ENCODE measurements at places on chromosomes 1 and 21. TPM values are rescaled to one million over a fixed set of nuclear protein-coding genes. Genes with fewer than 3 reads are reported as not detected.

TTC34 gene
- total RNA-seq: 0.13 TPM

GRCh38 chr1:221016751-221017150 lies 137.5 kb downstream of the HLX start:
- no peak for DNase-seq

DNA sequence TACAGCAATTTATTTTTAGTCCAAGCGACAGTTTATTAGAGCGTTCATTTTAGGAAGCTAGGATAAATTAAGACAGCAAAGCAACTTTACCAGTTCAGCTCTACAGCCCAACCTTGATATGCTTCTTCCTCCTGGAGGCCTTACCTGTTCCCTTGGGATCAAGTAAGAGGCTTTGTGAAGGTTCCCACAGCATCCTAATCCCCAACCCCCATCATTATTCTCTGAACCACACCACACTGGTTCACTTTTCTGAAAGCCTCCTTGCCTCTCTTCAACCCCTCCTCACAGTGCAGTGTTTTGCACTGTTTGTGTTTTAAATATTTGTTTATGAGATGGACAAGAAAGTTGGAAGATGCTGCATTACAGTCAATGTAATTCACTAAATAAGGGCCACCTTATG lies 126.3 kb upstream of the CXADR start:
- no peak for DNase-seq

DNA sequence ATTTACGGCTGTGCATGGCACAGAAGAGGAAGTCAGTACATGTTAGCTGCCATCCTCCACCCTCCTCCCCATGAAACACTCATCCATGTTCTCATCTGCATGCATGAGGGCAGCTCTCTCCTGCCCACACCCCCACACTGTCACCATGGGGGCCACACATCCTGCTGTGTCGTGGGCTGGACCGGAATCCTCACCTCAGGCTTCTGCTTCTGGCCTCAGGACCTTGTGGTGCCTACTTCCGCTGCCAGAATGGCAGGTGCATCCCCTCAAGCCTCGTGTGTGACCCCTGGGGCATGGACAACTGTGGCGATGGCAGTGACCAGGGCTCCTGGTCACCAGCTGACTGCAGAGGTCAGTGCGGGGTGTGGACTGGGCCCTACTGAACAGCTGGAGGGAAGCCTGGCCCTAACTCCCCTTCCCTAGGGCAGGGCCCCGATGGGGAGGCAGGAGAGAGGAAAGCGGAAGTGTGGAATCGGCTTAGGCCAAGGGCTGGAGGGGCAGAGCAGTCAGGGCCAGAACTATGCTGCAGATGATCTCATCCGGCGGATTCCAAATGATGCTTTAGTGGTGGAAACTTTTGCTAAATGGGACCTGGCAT lies 3.8 kb downstream of the LDLRAD2 start:
- DNase-seq: no peak

COL11A1 gene
- total RNA-seq: 3.7 TPM

GRCh38 chr1:232944347-232944746 lies 6.1 kb upstream of the NTPCR start:
- no peak for DNase-seq

- no peak for DNase-seq
Observed at GRCh38 chr1:40799351-40799867, 15.8 kb downstream of the KCNQ4 start.

ADAMTSL4 gene
- total RNA-seq: 11.5 TPM

- no peak for DNase-seq
Observed at GRCh38 chr1:237025358-237026074, 16.5 kb upstream of the RYR2 start.

C1orf87 gene
- not detected for total RNA-seq

GRCh38 chr1:112723511-112723839 lies 8.3 kb upstream of the PPM1J start:
- DNase-seq: no peak

All from lower leg skin (tissue), 4 donors.